ENCODE measurements at places on chromosomes 13 and 19. TPM values are rescaled to one million over a fixed set of nuclear protein-coding genes. Genes with fewer than 3 reads are reported as not detected.

Gene ZNF729
- total RNA-seq, result not detected

Gene IGFL2
- total RNA-seq, result not detected

Gene SMIM44
- total RNA-seq, result not detected

Gene CNN1
- not detected for total RNA-seq

Gene SMIM24
- total RNA-seq, result 1.5 TPM

Gene DAND5
- 0.47 TPM for total RNA-seq

Gene ZNF177
- 2.2 TPM for total RNA-seq

Gene COMP
- total RNA-seq, result not detected

Gene S1PR4
- total RNA-seq, result not detected

Gene AKT1S1
- 65.2 TPM for total RNA-seq

Gene C1QTNF9
- total RNA-seq, result not detected

Gene ONECUT3
- total RNA-seq, result 25.7 TPM

GRCh38 chr13:33931397-33932311 lies 113.7 kb downstream of the RFC3 start:
- DNase-seq, result peak; percentile 44
- peaks cover 8% of the 10 kb centered on the region for H3K4me1 ChIP-seq
- peaks cover 4% of the 10 kb centered on the region for H3K36me3 ChIP-seq
- H3K27me3 ChIP-seq, result no peaks in the 10 kb centered on the region
- no peak overlapping the region for H3K4me3 ChIP-seq

DNA sequence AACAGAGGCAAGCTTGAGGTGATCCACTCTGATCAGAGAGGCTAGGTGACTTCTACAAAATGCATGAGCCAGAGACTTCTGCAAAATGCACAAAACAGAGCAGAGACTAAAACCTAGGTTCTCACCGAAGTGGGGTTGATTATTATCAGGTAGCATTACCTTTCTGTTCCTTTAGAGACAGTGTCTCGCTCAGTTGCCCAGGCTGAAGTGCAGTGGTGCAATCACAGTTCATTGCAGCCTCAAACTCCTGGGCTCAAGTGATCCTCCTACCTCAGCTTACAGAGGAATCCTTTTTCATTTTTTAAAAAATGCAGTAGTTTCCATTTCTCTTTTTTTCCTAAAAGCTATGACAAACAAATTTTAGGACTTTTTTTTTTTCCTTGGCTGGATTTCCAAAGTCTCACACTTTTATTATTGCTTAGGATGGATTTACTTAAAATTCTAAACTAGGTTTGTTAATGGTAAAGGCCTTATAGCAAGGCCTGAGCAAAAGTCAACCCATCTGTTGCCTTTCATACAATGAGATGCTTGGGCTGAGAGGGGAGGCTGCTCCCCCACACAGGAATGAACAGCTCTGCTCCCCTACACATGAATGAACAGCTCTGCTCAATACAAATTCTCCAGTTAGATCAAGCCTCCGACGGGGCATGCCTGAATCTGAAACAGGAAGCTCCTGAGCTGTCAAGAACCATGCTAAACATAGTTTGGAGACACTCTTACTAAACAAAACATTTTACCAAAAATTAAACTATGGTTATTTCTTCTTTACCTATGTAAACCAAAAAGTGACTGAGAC lies 18.8 kb upstream of the TNFRSF19 start:
- DNase-seq, result no peak
- no peaks in the 10 kb centered on the region for H3K4me1 ChIP-seq
- H3K27ac ChIP-seq, result no peak overlapping the region
- H3K36me3 ChIP-seq, result no peaks in the 10 kb centered on the region

- no peak for DNase-seq
- no peaks in the 10 kb centered on the region for H3K4me1 ChIP-seq
- no peak overlapping the region for H3K4me3 ChIP-seq
- no peaks in the 10 kb centered on the region for H3K27me3 ChIP-seq
These were observed 285.8 kb downstream of the FGF9 start for GRCh38 chr13:21956666-21957065.

DNA sequence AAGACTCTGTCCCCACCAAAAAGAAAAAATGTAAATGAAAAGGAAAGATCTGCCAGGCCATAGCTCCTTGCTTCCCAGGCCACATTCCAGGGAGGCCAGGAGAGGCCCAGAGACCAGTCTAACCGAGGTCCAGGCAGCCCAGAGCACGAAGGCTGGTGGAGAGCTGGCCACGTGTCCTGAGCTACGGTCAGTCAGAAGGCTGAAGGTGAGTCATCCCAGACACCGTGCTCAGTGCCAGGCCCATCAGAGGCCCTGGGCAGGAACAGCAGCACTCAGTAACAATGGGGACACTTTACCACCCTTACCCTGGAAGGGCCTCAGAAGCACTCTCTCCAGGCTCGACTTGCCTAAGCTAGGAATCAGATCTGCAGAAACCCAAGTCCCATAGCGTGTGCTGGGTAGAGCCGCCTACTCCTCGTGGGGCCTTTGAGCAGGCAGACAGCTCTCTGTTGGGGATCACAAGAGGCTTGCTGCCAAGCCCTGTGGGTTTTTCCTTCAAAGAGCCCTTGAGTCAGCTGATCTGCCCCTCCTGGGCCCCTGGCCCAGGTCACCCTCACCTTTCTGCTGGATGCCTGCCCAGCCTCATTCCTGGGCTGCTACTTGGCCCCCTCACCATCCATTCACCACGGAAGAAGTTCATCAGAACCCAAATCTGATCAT lies 11.6 kb upstream of the DNMT1 start:
- H3K36me3 ChIP-seq, result peaks cover 10% of the 10 kb centered on the region
- H3K4me3 ChIP-seq, result no peak overlapping the region
- H3K4me1 ChIP-seq, result peaks cover 19% of the 10 kb centered on the region
- peak; percentile 70 for DNase-seq

GRCh38 chr19:16571283-16571682 lies 932 bp downstream of the SLC35E1 start:
- no peaks in the 10 kb centered on the region for H3K27me3 ChIP-seq
- DNase-seq, result no peak
- peak overlapping the region; percentile 82 for H3K27ac ChIP-seq
- H3K36me3 ChIP-seq, result peaks cover 61% of the 10 kb centered on the region
- peak overlapping the region; percentile 87 for H3K4me3 ChIP-seq
- H3K4me1 ChIP-seq, result peaks cover 19% of the 10 kb centered on the region

DNA sequence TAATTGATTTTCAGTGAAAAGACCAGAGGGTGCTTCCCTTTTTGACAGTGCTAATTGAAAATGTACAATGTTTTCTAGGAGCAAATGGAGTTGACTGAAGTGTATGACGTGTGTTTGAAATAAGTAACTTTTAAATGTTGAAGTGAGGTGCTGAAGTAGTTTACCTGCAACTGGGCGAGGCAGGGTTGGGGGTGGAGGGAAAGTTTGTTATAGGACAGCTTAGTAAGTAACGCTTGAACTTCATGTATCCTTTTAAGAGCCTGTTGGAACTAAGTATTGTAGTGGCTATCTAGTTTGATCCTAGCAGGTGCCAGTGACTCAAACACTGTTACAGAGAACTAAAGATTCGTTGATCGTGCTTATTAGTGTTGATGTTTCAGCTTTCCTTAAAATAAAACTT lies 5.9 kb downstream of the SLAIN1 start:
- peaks cover 6% of the 10 kb centered on the region for H3K36me3 ChIP-seq
- H3K4me1 ChIP-seq, result no peaks in the 10 kb centered on the region
- H3K27me3 ChIP-seq, result no peaks in the 10 kb centered on the region
- no peak for DNase-seq

DNA sequence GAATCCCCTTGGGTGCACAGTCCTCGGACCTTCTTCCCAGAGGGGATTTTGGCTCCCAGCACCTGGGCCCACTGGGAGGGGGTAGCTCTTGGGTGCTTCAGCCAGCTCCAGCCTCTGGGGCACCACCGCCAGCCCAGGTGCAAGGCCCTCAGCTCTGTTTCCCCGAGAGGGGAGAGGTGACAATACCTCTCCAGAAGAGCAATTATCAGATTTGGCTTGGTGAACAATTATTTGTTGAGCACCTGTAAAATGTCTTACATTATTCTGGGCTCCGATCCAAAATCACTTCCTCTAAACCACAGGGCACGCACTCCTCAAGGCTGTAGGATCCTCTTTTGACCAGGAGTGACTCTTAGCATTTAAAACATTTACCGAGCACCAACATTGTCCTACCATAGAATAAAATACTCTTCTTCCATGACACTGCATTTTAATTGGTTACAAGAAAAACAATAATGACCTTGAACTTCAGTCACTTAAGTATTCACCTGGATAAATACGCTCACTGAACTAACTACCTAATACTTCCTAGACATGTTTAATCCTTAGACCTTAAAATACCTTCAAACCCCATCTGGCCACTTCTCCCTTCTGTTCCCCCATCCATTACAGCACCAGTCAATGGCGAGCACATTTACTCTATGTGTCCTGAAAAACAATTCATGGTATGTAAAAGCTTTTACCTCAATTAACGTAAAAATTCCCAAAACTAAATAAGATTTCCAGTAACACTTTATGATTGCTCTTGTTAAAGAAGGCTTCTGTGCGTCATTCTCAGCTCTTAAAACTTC lies 54.8 kb downstream of the ABCC4 start:
- DNase-seq, result no peak
- H3K4me1 ChIP-seq, result peaks cover 15% of the 10 kb centered on the region
- no peak overlapping the region for H3K27ac ChIP-seq
- no peak overlapping the region for H3K4me3 ChIP-seq
- H3K36me3 ChIP-seq, result no peaks in the 10 kb centered on the region

GRCh38 chr13:68481130-68481529 lies 1251.0 kb upstream of the PCDH9 start:
- no peak overlapping the region for H3K4me3 ChIP-seq
- H3K4me1 ChIP-seq, result no peaks in the 10 kb centered on the region
- H3K27me3 ChIP-seq, result no peaks in the 10 kb centered on the region
- DNase-seq, result no peak

- DNase-seq, result no peak
- H3K27me3 ChIP-seq, result peaks cover 37% of the 10 kb centered on the region
- no peaks in the 10 kb centered on the region for H3K36me3 ChIP-seq
- H3K4me3 ChIP-seq, result no peak overlapping the region
- H3K4me1 ChIP-seq, result no peaks in the 10 kb centered on the region
- no peak overlapping the region for H3K27ac ChIP-seq
These were observed 33.5 kb upstream of the PABPC3 start for GRCh38 chr13:25062479-25062878.

- H3K4me1 ChIP-seq, result no peaks in the 10 kb centered on the region
- no peaks in the 10 kb centered on the region for H3K36me3 ChIP-seq
- DNase-seq, result no peak
- H3K27me3 ChIP-seq, result no peaks in the 10 kb centered on the region
These were observed 28.1 kb downstream of the MYO16 start for GRCh38 chr13:108657519-108657918.

- DNase-seq, result no peak
- no peaks in the 10 kb centered on the region for H3K36me3 ChIP-seq
- H3K27ac ChIP-seq, result no peak overlapping the region
- no peaks in the 10 kb centered on the region for H3K27me3 ChIP-seq
These were observed 1554.9 kb downstream of the EFNB2 start for GRCh38 chr13:104980586-104980985.

DNA sequence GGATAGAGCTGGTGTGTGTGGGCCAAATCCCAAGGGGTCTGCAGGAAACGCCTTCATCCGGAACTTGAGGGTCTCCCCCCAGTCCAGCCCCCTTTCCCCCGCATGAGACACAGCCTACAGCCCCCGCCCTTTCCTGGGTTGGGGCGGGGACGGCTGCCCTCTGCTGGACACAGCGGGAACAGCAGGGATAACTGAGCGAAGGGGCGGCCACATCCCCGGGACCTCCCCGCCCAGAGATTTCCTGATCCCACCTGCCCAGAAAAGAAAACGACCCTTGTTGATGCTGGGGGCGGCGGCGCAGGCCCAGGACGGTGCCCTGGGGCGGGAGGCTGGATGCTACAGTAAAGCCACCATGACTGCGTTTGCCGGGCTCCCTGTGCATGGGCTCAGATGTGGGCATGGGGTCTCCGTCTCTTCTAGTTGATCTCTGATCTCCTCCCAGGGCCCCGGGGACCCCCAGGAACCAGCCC lies 14.2 kb downstream of the ONECUT3 start:
- H3K27me3 ChIP-seq, result no peaks in the 10 kb centered on the region
- H3K36me3 ChIP-seq, result peaks cover 41% of the 10 kb centered on the region
- no peak for DNase-seq
- H3K4me3 ChIP-seq, result no peak overlapping the region
- H3K4me1 ChIP-seq, result peaks cover 5% of the 10 kb centered on the region

GRCh38 chr13:20848203-20848602 lies 54.3 kb downstream of the XPO4 start:
- no peak overlapping the region for H3K4me3 ChIP-seq
- no peaks in the 10 kb centered on the region for H3K4me1 ChIP-seq
- H3K27ac ChIP-seq, result no peak overlapping the region
- no peaks in the 10 kb centered on the region for H3K27me3 ChIP-seq
- no peak for DNase-seq

DNA sequence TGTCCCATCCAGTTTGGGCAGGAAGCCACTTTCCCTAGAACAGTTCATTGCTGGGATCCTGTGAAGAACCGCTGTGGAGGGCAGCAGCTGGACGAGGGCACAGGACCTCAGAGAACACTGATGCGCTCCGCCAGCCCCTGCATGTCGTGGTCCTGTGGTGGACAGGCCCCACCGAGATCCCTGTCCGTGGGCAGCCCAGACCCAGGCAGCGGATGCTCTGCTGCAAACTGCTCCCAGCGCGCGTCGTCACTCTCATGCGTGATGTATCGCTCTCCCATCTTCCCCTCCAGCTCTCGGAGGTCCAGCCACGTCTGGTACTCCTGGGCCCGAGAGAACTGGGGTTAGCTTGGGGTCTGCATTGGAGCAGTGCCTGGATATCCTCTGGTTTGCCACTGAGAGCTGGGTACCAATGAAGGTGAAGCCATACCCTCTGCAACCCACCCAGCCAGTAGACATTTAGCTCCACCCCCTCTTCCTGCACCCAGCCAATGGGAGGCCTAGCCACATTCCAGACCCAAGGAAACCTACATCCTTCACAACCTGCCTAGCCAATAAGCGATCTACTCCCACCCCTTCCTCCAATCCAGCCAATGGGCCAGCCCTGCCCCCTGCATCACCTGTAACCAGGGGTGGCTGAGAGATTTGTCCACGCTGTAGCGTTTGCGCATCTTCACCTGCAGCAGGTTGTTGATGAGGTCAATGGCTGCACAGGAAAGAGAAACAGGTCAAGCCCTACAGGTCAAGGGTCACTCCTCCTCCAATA lies 13.6 kb upstream of the DACT3 start:
- H3K27ac ChIP-seq, result peak overlapping the region; percentile 35
- no peaks in the 10 kb centered on the region for H3K4me1 ChIP-seq
- H3K4me3 ChIP-seq, result no peak overlapping the region

- H3K27ac ChIP-seq, result no peak overlapping the region
- no peaks in the 10 kb centered on the region for H3K36me3 ChIP-seq
- no peak for DNase-seq
- H3K27me3 ChIP-seq, result no peaks in the 10 kb centered on the region
- H3K4me3 ChIP-seq, result no peak overlapping the region
These were observed 113.3 kb upstream of the SPRY2 start for GRCh38 chr13:80454245-80454644.

GRCh38 chr19:47663435-47663910 lies 49.7 kb upstream of the EHD2 start:
- peak overlapping the region; percentile 80 for H3K27ac ChIP-seq
- H3K36me3 ChIP-seq, result peaks cover 27% of the 10 kb centered on the region
- peak overlapping the region; percentile 20 for H3K4me3 ChIP-seq
- no peaks in the 10 kb centered on the region for H3K27me3 ChIP-seq
- peaks cover 59% of the 10 kb centered on the region for H3K4me1 ChIP-seq
- peak; percentile 16 for DNase-seq

DNA sequence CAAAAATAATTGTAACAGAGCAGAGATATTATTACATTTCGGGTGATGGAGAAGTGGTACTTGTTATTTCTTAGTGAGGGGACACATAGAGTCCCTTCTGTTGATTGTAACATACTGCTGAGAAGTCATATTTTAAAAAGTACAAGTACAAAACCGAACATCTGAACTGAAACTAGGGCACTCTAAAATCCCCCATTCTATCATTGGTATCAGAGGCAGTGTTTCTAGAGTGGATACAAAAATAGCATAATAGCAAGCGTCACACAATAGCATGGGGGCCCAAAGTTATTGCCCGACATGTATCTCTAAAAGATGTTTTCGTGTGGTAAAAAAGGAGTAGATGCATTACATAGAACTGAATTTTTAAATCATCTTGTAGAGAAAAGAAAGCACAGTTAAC lies 502.1 kb upstream of the SLC10A2 start:
- no peaks in the 10 kb centered on the region for H3K27me3 ChIP-seq
- H3K36me3 ChIP-seq, result peaks cover 7% of the 10 kb centered on the region
- no peak overlapping the region for H3K4me3 ChIP-seq
